Astrocyte of the spinal cord (primary cell): ENCODE measurements at places on chromosomes 4 and X.
A peak's percentile ranks its signal among the peaks of the same experiment; 100 is the strongest.

GRCh38 chr4:163681208-163681821 is 186.8 kb downstream of the TMA16 start:
- peak; percentile 29 for DNase-seq

- peak; percentile 25 for DNase-seq
These were observed 52.1 kb downstream of the IDS start for GRCh38 chrX:149453030-149453429.

DNA sequence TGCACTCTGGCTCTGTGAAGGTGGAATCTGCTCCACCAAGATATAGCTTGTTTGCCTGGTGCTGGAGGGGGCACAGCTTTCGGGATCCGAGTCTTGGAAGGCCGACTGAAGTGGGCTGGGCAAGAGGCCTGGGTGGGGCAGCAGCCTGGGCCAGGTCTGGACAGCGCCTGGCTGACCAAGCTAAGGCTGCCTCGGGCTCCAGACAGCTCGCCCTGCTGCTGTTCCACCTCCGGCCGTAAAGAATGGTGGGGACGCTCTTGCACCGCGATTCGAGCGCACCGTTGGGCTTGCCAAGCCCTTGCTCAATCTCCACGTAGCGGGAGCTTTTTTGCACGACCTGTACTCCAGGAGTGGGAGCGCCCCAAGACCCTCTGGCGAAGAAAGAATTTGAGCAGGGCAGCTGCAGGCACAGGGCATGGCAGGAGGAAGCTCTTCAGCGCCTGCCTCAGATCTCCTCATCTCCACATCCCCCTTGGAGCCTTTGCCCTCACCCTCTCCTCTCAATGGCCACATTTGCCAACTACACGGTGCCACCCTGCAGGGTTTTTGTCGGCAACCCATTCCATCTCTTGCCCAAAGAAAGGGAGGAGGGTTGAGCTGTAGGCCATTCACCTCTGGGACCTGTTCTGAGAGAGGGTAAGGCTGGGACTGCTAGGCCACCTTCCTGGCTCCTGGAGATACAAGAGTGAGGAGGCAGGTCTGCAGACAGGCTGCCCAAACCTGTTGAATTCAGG is 18.9 kb downstream of the CNGA2 start:
- peak; percentile 68 for DNase-seq

GRCh38 chrX:72604705-72605104 is 32.1 kb upstream of the HDAC8 start:
- DNase-seq, result no peak

DNA sequence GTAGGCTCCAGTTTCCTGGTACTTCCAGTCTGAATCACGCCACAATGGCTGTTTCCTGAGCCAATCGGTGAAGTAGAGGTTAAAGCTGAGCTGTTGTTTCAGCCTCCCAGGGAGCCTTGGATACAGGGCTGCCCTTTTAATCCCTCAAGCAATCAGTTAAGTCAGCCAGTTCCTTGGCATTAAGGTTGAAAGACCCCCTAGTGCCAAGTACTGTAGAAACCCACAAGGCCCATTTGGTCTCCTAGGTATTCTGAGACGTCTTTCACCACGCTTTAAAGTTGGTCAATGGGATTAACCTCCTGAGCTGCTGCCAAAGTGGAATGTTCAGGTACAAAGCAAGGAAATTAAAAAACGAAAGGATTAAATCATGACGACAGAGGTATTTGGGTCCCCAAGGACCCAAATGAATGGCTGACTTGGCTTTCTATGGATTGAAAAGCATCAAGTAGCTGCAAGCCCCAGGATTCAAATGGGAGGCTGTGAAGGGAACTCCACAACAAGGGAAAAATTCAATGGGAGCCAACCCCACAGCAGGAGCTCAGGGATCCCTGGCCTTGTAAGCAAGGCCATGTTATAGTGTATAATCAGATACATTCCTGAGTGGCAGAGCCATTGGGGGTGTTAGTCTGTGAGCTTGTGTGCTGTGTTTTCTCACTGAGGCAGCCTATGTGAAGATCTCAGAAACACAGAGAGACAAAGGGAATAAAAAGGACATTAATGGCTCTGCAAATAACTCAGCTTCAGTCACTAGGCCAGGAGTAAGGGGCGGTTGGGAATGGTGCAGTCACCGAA is 86.0 kb downstream of the ATG4A start:
- DNase-seq, result peak; percentile 57
